ENCODE measurements at places on chromosomes 16 and 17.
A peak's percentile ranks its signal among the peaks of the same experiment; 100 is the strongest.

- no peak for DNase-seq
These were observed 17.4 kb downstream of the BAIAP2 start for GRCh38 chr17:81052199-81052997.

- DNase-seq, result no peak
These were observed 38.5 kb downstream of the RBFOX3 start for GRCh38 chr17:79572136-79572925.

DNA sequence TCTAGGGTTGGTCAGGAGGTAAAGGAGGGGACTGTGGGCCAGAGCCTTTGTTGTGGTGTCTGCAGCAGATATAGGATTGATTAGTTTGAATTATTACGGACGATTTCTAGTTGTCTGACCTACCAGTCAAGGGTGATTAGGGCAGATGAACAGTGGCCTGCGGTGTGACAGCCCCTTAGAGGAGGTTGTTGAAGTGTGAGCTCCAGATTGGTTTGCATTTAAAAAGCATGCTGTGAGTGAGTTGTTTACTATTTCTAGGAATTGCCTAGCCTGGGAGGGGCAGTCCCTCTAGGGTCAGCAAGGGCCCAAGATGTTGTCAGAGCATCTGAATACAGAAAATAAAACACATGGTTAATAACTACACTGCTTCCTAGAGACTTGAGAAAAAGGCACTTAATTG lies 108.8 kb downstream of the ARHGAP44 start:
- DNase-seq, result no peak

GRCh38 chr16:228852-229730 lies at the start of gene LUC7L:
Gene LUC7L, minus strand, starts transcription at chr16:229449. Its CDS starts 110 bp downstream, at chr16:229339.
- DNase-seq, result peak; percentile 90

- peak; percentile 38 for DNase-seq
These were observed 144.5 kb downstream of the GRIN2A start for GRCh38 chr16:10037751-10038150.

Data from fibroblast of skin of scalp (primary cell).